Fibroblast of the aortic adventitia (primary cell): ENCODE measurements at places on chromosomes 16 and 17. TPM values are rescaled to one million over a fixed set of nuclear protein-coding genes. Genes with fewer than 3 reads are reported as not detected.

The ATP6V0D1 gene
- total RNA-seq = 47.8 and 114 TPM in 2 replicates

The KRTAP2-3 gene
- total RNA-seq = not detected in 2 replicates

The SLC16A3 gene
- 13.0 and 44.6 TPM in 2 replicates for total RNA-seq

The C16orf54 gene
- not detected in 2 replicates for total RNA-seq

The RPH3AL gene
- total RNA-seq = 2.0 and 2.4 TPM in 2 replicates
